D721Med (cell line): ENCODE measurements at places on chromosomes 11 and 22.

DNA sequence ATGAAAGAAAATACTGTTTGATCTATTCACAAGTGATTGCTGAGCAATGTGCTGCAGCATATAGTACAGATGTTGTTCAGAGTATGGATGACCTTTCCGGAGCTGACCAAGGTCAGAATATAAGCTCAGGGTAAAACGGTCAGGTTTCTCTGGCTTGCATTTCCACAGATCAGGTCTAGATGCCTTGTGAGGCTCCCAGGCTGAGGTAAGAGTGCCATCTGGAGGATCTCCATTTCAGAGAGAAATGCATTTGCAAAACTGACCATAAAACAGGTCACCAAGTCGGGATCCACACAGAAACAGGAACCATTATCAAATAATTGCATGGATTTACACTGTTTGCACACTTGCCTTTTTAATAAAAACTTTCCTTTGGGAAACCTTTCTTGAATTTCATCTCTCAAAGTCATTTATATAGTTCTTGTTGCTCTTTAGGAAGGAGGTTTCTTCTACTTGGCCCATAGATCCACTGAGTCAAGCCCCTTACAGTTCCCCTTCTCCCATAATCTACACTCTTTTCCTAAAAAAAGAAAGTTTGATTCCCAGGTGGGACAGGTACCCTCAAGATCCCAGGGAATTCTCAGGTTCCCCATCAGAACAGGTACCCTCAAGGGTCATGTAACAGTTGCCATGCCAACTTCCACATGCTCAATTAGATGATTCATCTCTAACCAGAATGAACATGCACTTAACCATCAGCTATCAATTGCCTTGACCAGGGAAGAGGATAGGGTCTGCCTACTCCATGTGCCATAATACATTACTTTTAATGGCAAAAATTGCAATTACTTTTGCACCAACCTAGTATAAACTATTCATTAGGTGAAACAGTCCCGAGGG, 25.0 kb upstream of the TMPRSS5 start:
- no peak for DNase-seq

DNA sequence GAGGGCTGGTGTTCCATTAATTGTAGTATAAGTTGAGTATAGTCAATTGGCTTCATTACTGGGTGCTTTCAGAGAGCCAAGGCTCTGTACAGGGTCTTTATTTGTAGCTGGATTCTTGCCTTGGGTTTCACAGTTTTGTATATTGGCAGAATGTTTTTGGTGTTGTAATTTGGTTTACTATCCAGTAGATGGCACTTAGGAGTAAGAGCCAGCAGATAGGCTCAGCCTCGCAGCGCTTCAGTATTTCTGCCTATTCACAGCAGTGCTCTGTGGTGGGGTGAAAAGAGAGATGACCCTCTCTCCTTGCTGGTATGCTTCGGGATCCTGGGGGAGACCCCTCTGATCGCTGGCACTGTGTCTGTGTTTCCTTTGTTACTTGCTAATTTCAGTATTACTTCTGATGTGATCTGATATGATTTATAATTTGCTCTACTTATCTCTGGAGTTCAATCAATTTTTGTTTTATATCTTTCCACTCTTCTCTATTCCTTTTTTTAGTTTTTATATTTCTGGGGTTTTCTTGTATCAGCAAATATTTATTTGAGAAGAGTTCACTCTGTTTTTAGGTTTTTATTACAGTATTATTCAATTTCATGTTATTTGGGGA, 52.2 kb downstream of the ANO5 start:
- no peak for DNase-seq

GRCh38 chr11:125662689-125663088, 18.0 kb downstream of the ACRV1 start:
- DNase-seq, result no peak

DNA sequence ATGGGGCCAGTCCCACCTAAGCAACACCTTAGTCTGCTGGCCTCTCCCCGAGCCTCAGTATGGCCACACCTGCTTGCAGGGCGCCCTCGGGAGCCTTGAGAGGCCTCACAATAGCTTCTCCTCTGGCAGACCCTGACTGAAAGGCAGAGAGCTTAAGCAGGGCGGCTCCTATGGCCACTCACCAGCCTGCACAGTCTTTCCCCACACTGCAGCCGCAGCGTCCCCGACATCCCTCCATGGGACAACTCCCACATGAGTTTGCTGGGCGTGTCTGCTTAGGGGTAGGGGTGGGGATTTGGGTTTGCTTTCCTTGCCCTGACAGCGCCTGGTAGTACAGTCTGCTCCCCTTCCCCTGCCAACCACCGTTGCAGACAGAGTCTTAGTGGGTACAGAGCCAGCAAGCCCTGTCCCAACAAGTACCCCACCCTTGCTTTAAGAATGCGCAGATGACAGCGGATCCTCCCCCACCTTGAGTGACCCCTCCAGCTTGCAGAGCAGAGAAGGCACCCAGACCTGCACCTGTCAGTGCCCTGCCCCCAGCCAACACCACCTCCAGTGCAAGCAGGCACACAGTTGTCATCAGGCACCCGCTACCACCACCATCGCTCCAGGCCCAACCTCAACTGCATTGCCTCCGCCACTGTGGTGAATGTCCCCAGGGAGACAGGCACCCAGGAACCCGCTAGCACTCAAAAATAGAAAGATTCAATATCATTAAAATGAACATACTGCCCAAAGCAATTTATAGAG, 413.8 kb upstream of the ARHGAP42 start:
- DNase-seq, result no peak

GRCh38 chr22:49737101-49737551, 90.5 kb downstream of the BRD1 start:
- DNase-seq, result no peak

GRCh38 chr11:113193946-113194345, 120.4 kb upstream of the TTC12 start:
- DNase-seq, result no peak

DNA sequence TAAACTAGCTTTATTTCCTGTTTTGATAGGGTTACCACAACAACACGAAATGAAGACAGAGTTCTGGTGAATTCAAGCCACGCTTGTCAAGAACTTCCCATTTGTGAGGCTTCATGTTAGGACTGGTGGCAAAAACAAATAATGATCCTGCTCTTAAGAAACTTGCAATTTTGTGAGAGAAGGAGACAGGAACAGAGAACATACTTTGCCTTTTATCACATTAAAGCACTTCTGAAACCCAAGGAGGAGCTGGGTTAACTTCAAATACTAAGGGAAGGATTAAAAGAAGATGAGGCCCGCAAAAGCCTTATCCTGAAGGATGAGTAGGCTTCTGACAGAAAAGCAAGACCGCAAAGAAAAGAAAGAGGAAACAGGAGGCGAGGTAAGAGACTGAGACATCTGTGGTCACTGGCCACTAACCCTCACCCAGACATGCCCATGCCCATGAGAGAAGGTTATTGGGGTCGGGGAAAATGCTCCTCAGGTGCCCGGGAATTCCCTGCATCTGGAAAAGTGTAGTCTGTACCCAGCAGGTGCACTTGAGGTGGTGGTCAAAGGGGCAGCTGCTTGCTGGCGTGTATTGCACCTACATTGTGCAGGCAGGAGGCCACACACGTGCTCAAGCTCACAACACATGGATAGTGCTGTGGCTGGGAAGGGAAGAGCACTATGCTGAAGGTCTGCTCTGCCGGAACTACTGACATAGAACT, 50.5 kb downstream of the MAPK1 start:
- no peak for DNase-seq

DNA sequence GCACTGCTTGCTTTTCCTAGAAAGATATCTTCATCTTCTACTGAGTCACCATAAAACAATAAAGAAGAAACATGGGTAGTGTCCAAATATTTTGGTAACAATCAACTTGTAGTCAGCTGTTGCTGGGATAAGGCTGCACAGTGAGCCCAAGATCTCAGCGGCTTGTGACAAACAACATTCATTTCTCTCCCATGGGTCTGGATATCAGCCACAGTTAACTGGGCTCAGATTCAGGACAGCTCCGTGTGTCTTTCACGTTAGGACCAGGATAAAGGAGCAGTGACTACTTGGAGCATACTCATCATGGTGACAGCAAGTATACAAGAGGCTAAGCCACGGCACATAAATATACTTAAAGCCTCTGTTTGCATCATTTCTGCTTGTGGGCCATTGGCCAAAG, 27.9 kb upstream of the GRK3 start:
- DNase-seq, result no peak

GRCh38 chr22:30249049-30250038, 2.8 kb upstream of the LIF start:
- no peak for DNase-seq

- no peak for DNase-seq
Observed at GRCh38 chr11:116073854-116074837, 569.9 kb upstream of the CADM1 start.

GRCh38 chr11:1126935-1127663, 30.7 kb upstream of the MUC5AC start:
- DNase-seq, result no peak

DNA sequence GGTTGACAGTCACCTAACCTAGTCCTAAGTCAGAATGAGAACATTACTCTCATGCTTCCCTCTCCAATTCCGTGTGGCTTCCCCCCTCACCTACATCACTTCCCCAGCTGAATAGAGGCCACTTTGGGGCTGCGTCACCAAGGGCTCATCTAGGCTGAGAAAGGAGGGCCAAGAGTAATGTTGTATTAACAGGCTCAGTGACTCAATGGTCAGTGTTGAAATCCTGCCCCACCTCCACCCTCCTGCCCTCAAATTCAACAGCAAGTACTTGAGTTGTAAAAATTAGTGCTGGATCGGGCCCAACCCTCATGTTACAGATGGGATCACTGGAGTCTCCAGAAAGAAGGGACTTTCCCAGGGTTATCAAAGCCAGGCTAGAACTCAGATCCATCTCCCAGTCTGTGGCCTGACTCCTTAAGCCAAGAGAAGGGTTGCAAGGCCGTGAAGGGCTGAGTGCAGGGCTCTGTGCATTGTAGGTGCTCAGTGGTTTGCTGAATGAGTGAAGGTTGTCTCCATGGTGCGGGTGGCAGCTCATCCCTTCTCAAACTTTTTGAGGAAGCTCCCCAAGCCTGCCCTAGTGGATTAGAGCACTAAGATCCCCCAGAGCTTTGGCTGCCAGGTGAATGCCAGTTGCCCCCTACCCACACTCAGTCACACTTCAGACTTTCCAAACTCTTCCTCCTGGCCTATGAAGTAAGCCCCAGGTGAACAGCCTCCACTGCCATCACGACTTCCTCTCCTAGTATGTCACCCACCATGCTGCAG, 3.2 kb downstream of the DGAT2 start:
- no peak for DNase-seq

GRCh38 chr11:111688013-111688412, 78.2 kb downstream of the PPP2R1B start:
- no peak for DNase-seq

GRCh38 chr22:24175160-24175808, 6.0 kb upstream of the SUSD2 start:
- DNase-seq, result no peak

DNA sequence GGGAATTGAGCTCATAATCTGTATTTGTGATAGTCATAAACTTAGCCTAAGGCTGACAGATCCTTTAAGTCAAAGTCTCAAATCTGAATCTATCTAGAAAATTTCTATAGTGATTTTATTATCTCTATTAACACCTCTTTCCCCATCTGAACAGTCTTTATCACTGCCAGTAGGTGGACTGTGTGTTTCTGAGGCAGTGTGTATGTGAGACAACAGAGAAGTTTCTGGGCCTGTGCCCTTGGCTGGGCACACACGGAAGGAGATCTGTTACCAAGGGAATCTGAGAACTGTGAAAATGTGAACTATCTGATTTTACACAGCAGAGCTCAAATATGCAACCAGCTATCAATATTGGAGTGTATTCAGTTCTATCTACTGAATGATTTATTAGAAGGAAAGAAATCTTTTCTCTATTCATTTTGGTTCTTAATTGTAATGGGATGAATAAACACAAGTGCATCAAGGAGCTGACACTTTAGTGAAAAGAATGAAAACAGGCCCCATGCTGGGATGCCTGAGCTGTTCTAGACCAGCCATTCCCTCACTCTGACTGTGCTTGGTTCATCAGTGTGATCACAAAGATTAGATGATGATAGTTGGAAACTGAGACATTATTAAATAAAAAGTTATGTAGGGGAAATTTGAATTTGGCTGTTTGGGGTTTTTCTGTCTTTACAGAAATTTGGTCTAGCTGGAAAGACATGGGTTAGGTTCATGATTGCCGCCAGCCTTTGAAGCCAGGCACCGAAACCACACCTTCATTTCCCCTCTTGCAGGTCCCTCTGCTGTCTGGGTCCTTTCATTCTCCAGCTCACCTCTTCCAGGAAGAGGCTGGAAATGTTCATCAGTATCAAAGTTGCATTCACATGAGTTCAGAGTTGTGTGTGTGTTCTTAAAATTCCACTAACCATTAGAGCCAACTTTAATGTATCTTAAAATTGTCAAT, 68.1 kb downstream of the LIF start:
- DNase-seq, result no peak

DNA sequence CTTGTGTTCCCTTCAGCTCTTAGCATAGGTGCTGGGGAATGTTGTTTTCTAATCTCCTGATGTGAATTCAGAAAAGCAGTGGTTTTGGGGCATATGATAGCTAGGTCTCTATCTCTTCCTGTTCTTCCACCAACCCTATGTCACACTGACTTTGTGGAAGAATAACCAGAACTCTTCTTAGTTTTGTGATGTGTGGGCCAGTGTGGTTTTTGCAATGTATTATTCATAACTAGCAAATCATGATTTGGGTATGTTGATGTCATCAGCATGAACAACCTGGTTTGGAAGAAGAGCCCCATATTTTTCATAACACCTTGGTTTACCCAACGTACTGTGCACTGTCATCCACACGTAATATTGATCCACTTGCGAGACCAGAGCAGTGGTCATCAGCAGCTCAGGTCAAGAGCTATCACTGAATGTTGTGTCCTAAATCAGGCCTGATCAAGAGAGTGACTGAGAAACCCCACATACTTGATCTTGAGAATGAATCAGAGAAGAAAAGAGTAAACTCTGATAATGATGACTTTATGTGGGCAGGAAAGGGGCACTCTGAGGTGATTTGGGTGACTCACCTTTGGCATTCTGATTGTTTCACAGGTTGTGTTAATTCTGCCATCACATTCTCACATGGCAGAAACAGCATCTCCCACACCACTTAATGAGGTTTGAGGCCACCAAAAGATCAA, 19.4 kb upstream of the MS4A6E start:
- DNase-seq, result no peak

- DNase-seq, result no peak
Observed at GRCh38 chr11:120871194-120871593, 152.7 kb upstream of the TBCEL start.

GRCh38 chr11:134252346-134253187, 585 bp downstream of the THYN1 start:
- DNase-seq, result no peak
